Activated T-helper 17 cell treated with anti-CD3 and anti-CD28 coated beads, Interleukin-2, amount 50 U/mL, for 72 hours (primary cell): ENCODE measurements at places on chromosomes 2 and 18. TPM values are rescaled to one million over a fixed set of nuclear protein-coding genes. Genes with fewer than 3 reads are reported as not detected.

MAP2 gene
- 0.24 TPM for total RNA-seq

SIX2 gene
- total RNA-seq, result not detected

GKN1 gene
- not detected for total RNA-seq

PKP4 gene
- 35.0 TPM for total RNA-seq

ACOXL gene
- 0.34 TPM for total RNA-seq

CXCR2 gene
- 0.48 TPM for total RNA-seq

DUSP19 gene
- 2.1 TPM for total RNA-seq

OSR1 gene
- total RNA-seq, result not detected

FTCDNL1 gene
- total RNA-seq, result 2.4 TPM

MAL gene
- total RNA-seq, result 47.2 TPM

NAT8 gene
- not detected for total RNA-seq

LOXHD1 gene
- total RNA-seq, result not detected

RGPD3 gene
- 0.26 TPM for total RNA-seq

LRRTM1 gene
- total RNA-seq, result not detected

SP9 gene
- total RNA-seq, result not detected

GALNT14 gene
- total RNA-seq, result not detected

MOGAT1 gene
- not detected for total RNA-seq

CD8B gene
- 0.63 TPM for total RNA-seq

AAK1 gene
- total RNA-seq, result 94.3 TPM

CHCHD5 gene
- total RNA-seq, result 28.9 TPM

MFSD2B gene
- not detected for total RNA-seq

AP1S3 gene
- 4.0 TPM for total RNA-seq

POTEF gene
- total RNA-seq, result not detected

IHH gene
- 0.28 TPM for total RNA-seq

LYPD6B gene
- not detected for total RNA-seq

CCT7 gene
- total RNA-seq, result 317 TPM

CROCC2 gene
- not detected for total RNA-seq

ITGA4 gene
- total RNA-seq, result 63.3 TPM

SOWAHC gene
- total RNA-seq, result 1.7 TPM

ADD2 gene
- 7.4 TPM for total RNA-seq

EMILIN1 gene
- total RNA-seq, result 0.93 TPM

CPLX4 gene
- total RNA-seq, result not detected

AFF3 gene
- 0.42 TPM for total RNA-seq

PROKR1 gene
- not detected for total RNA-seq

ANKRD29 gene
- not detected for total RNA-seq

SCYGR4 gene
- total RNA-seq, result not detected

TFCP2L1 gene
- 0.03 TPM for total RNA-seq

CYP27A1 gene
- not detected for total RNA-seq

RFTN2 gene
- 0.17 TPM for total RNA-seq

MEP1B gene
- 0.11 TPM for total RNA-seq

DAPL1 gene
- total RNA-seq, result not detected

TFPI gene
- total RNA-seq, result 0.13 TPM

ST6GAL2 gene
- not detected for total RNA-seq

DOK6 gene
- total RNA-seq, result not detected

PER2 gene
- 6.2 TPM for total RNA-seq

MRPL30 gene
- total RNA-seq, result 25.7 TPM

SOX11 gene
- total RNA-seq, result not detected

PLGLB2 gene
- 2.6 TPM for total RNA-seq

METTL4 gene
- total RNA-seq, result 31.2 TPM

FBXO36 gene
- total RNA-seq, result 0.37 TPM

STK17B gene
- total RNA-seq, result 190 TPM

TMEM178A gene
- total RNA-seq, result not detected

DSG2 gene
- total RNA-seq, result 0.09 TPM

PROM2 gene
- total RNA-seq, result 0.91 TPM
